ENCODE measurements at places on chromosomes 7 and 10.

DNA sequence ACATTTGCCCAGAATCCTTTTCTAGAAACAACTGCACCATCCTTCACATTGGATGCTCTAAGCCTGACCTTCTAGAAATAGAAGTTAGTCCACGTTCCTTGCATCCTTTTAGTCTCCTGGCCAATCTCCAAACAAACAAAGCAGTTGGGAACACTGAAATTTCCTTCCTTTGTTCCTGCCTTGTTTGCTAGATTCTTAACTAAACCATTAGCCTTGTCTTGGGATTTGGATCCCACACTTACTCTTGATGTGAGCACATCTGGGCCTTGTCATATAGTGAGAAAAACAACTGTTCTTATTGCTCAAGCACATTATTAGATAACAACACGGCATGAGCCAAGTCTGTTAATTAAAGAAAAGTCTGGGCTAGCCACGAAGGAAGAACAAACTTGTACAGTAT is 319.3 kb upstream of the GHITM start:
- no peak for DNase-seq

- DNase-seq: peak; percentile 23
Measured at GRCh38 chr10:33487014-33487776, 152.7 kb upstream of the NRP1 start.

GRCh38 chr7:43647673-43648472 is 65.0 kb downstream of the STK17A start:
- DNase-seq: peak; percentile 99

- DNase-seq: peak; percentile 72
Measured at GRCh38 chr10:119620241-119621077, 23.7 kb upstream of the TIAL1 start.

GRCh38 chr7:16205466-16205865 is 215.9 kb downstream of the CRPPA start:
- no peak for DNase-seq

- peak; percentile 93 for DNase-seq
Measured at GRCh38 chr10:89518876-89519842, 16.2 kb downstream of the SLC16A12 start.

DNA sequence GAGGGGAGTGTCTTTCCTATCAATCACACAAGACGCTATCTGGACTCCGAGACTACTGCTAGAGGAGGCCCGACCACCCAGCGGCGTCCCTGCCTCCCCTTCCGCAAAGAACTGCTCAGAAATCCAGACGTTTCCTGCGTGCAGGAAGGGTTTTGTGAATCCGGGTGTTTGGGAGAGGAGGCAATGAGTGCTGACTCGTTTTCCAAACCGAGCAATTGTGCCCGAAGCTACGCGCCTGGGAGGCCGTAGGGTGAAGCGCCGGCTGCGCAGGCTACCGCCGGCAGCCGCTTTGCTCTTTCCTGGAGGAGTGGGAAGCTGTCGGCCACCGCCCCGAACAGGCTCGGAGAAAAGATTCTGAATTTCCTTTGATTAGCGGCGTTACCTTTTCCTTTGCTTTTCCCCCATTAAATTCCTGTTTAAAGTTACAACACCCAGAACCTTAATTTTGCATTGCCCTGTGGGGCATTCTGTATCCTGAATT is 5.3 kb downstream of the VAX1 start:
- DNase-seq: no peak

DNA sequence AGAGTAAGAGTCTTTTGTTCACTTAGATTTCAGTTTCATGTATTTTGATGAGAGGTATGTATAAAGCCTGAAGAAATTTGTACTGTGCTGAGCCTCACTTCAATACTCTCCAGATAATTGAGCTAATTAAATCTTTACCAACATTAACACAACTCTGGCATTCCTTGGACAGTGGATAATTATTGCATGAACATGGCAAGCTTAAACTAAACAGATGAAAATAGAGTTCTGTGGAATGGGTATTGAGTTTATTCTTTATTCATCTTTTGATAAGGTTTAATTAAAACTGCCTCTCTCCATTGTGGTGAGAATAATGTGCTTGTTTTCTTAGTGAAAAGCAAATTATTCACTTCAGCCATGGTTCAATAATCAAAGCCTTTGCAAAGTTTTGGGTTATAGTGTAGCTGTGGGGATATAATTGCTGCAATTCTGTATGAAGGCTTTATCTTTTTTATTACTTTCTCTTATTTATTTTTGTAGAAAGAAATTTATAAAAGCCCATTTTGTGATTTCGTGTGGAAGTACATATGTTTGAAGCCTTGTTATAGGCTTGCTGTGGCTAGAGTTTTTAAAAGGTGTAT is 126.4 kb upstream of the FZD1 start:
- no peak for DNase-seq

- peak; percentile 28 for DNase-seq
Measured at GRCh38 chr10:42781893-42782445, 626 bp upstream of the BMS1 start.

DNA sequence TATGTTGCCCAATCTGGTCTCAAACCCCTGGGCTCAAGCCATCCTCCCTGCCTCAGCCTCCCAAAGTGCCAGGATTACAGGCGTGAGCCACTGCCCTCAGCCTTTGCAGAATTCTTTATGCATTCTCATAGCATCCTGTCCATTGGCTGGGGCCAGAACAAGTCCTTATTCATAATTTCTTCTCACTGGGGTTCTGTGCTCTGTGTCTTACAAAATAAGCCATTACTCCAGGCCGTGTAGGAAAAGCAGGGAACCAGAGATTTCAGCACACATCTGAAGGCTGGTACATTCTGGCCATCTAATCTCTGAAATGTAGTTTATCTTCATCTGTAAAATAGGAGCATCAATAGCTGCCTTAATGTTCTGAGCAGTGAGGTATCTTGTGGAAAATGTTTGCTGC is 10.3 kb upstream of the OCM start:
- DNase-seq: no peak

GRCh38 chr10:65945061-65945460 is 980.8 kb upstream of the LRRTM3 start:
- DNase-seq: no peak

DNA sequence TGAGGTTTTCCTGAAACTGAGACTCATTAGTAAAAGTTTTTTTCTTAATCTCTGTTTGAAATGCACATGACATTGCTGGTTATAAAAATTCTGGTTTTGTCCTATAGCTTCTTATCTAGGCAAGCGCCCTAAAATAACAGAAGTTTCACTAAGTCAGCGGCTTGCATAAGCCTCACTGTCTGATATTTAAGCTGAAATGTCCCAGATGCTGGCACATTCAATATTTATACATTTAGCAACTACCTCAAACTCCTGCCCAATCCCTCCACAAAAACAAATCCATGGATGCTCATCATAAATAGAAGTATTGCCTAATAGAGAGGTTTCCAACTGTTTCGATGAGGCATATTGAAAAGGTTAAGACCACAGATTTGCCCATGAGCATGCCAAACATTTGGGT is 83.1 kb upstream of the EGR2 start:
- no peak for DNase-seq

GRCh38 chr10:68957654-68958053 is 1.7 kb downstream of the DDX21 start:
- peak; percentile 50 for DNase-seq
